ENCODE measurements at places on chromosomes 3 and 15. TPM values are rescaled to one million over a fixed set of nuclear protein-coding genes. Genes with fewer than 3 reads are reported as not detected.

GRCh38 chr3:136074546-136075170, 109.1 kb downstream of the PPP2R3A start:
- H3K36me3 ChIP-seq, result no peaks in the 10 kb centered on the region
- DNase-seq, result no peak
- no peak overlapping the region for H3K4me3 ChIP-seq
- no peaks in the 10 kb centered on the region for H3K27me3 ChIP-seq

GRCh38 chr3:111748132-111748531, 110.9 kb upstream of the PHLDB2 start:
- no peak overlapping the region for H3K4me3 ChIP-seq
- no peak for DNase-seq
- no peaks in the 10 kb centered on the region for H3K27me3 ChIP-seq
- H3K27ac ChIP-seq, result no peak overlapping the region
- H3K4me1 ChIP-seq, result no peaks in the 10 kb centered on the region

- DNase-seq, result no peak
- no peak overlapping the region for H3K4me3 ChIP-seq
- peak overlapping the region; percentile 96 for H3K27ac ChIP-seq
- peaks cover 73% of the 10 kb centered on the region for H3K4me1 ChIP-seq
- H3K27me3 ChIP-seq, result no peaks in the 10 kb centered on the region
Measured at GRCh38 chr3:11592445-11593298, 51.0 kb downstream of the VGLL4 start.

DNA sequence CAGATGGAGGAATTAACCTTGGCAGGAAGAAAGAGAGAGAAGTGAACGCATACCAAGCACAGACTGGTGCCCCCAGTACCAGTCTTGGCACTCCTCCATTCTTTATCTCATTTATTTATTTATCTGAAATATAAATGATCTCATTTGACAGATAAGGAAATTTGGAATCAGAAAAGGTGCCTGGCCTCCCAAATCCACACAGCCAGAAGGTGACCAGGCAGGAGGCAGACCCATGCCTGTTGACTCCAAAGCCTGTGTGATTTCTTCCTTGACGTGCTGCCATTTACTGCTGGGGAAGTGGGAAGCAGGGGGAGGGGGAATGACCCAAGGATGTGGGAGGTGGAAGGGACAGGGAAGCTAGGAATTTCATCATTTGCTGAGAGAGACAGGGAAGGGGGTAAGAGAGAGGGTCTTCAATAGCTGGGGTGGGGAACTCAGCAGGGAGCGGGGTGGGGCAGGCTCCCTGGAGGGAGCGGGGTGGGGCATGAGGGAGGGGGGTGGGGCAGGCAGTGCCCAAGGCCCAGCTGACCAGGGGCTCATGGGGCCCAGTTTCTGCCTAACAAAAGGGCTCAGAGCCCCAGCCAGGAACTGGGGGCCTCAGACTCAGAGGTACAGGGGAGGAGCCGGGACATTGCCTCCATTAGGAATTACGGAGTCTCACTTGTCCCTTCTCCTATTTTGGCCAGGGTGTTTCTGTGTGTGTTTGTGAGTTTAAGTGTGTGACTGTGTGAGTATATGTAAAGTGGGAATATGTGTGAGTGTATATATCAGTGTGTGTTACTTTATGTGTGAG, 63.0 kb downstream of the MINAR1 start:
- H3K4me1 ChIP-seq, result no peaks in the 10 kb centered on the region
- no peak for DNase-seq
- no peak overlapping the region for H3K4me3 ChIP-seq
- no peaks in the 10 kb centered on the region for H3K36me3 ChIP-seq
- peaks cover 15% of the 10 kb centered on the region for H3K27me3 ChIP-seq
- H3K27ac ChIP-seq, result no peak overlapping the region

DNA sequence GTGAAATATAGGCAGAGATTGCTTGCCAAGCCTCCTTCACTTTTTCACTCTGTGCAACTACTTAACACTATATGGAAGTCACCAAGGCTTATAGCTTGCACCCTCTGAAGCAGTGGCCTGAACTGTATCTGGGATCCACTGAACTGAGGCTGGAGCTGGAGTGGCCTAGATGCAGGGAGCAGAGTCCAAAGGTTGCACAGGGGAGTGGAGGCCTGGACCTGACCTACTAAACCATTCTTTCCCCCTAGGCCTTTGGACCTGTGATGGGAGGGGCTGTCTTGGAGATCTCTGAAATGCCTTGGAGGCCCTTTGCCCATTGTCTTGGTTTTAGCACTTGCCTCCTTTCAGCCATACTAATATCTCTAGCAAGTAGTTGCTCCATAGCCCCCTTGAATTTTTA, 57.5 kb downstream of the P2RY1 start:
- no peak overlapping the region for H3K27ac ChIP-seq
- DNase-seq, result no peak
- H3K4me3 ChIP-seq, result no peak overlapping the region
- H3K4me1 ChIP-seq, result no peaks in the 10 kb centered on the region
- no peaks in the 10 kb centered on the region for H3K27me3 ChIP-seq

DNA sequence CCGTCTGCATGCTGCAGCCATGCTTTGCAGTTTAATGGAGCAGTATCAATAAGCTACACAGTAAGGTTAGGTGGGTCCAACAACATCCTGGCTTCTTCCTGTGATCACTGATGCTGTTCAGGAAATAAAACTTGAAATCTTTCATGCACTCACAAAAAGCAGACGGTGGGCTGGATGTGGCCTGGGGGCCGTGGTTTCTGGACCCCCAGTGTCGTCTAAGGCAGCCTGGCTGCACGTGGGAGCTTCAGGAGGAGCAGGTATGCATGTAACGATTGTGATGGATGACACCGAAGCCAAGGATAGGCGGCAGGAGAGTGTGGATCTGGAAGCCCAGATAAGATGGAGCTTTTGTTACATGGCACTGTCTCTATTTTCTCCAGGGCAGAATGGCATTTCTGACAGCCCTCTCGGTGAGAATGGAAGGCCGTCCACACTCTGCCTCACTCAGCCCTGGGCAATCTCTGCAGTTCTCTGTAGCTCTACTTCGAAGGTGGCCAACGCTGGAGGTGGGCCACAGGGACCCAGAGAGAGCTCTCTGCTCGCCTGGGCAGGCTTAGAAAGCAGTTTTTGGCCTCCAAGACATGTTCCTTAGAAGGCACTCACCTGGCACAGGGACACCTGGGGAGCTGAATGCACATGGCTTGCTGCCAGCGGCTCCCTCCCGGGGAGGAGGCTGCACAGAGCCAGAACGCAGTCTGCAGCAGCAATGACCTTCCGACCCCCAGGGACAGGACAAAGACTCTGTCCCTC, 46.4 kb upstream of the IQSEC1 start:
- no peaks in the 10 kb centered on the region for H3K4me1 ChIP-seq
- no peak overlapping the region for H3K4me3 ChIP-seq
- no peak overlapping the region for H3K27ac ChIP-seq
- no peaks in the 10 kb centered on the region for H3K27me3 ChIP-seq
- no peak for DNase-seq
- no peaks in the 10 kb centered on the region for H3K36me3 ChIP-seq

The RASL12 gene
- total RNA-seq, result 0.67 TPM

DNA sequence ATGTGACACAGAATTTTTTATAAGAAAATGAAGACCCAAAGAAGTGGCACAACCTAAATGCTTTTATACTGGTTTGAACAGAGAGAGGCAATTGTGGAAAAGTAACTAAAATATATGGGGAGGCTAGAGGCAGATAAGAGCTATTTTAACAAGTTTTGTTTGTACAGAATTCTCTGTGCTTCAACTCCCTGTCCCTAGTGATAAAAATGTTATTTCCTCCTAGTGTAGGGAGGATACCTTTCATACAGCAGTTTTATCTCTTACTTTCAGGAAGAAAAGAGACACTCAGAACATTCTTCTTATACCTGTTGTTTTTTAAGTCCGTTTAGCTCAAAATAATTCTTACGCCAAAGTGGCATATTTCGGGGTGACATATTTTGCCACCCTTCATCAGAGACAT, 21.2 kb upstream of the ZNF639 start:
- no peak overlapping the region for H3K27ac ChIP-seq
- peaks cover 2% of the 10 kb centered on the region for H3K27me3 ChIP-seq
- H3K36me3 ChIP-seq, result no peaks in the 10 kb centered on the region

DNA sequence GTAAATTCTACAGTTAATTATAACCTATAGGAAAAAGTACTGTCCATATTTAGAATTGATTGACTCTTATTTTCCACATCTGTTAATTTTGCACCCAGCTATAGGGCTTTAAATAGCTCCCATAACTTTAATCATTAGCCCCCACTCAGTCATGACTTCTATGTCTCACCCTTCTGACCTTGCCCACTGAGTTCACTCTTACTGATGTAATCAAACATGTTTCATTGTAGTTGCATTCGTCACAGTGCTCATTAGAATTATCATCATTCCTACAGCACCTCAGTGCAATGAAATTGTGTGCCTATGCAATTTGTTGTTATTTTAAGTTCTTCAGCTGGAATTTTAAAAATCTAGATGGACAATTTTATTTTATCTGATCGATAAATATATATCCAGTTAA, 151.4 kb downstream of the TIGIT start:
- no peak overlapping the region for H3K4me3 ChIP-seq
- H3K36me3 ChIP-seq, result no peaks in the 10 kb centered on the region
- no peak for DNase-seq
- H3K27me3 ChIP-seq, result no peaks in the 10 kb centered on the region

GRCh38 chr3:27554706-27555105, 70.5 kb upstream of the SLC4A7 start:
- H3K4me1 ChIP-seq, result no peaks in the 10 kb centered on the region
- no peak for DNase-seq
- H3K36me3 ChIP-seq, result no peaks in the 10 kb centered on the region
- no peaks in the 10 kb centered on the region for H3K27me3 ChIP-seq

GRCh38 chr3:190429681-190430080, 20.0 kb downstream of the TMEM207 start:
- no peak overlapping the region for H3K27ac ChIP-seq
- no peak for DNase-seq
- H3K36me3 ChIP-seq, result no peaks in the 10 kb centered on the region
- no peak overlapping the region for H3K4me3 ChIP-seq
- H3K27me3 ChIP-seq, result no peaks in the 10 kb centered on the region

DNA sequence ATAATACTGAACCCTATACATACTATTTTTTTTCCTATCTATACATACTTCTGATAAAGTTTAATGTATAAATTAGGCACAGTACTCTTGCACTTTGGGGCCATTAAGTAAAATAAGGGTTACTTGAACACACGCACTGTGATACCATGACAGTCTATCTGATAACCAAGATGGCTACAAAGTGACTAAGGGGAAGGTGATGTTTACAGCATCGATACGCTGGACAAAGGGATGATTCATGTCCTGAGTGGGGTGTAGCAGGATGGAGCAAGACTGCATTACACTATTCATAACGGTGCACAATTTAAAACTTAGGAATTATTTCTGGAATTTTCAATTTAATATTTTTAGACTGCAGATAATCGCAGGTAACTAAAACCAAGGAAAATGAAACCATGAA, 30.0 kb upstream of the SLC2A2 start:
- DNase-seq, result no peak
- no peaks in the 10 kb centered on the region for H3K36me3 ChIP-seq
- H3K27me3 ChIP-seq, result peaks cover 5% of the 10 kb centered on the region
- no peak overlapping the region for H3K27ac ChIP-seq
- H3K4me3 ChIP-seq, result no peak overlapping the region

The DNAJA4 gene
- 11.1 TPM for total RNA-seq

GRCh38 chr15:36361351-36361870, 218.0 kb upstream of the CDIN1 start:
- H3K36me3 ChIP-seq, result no peaks in the 10 kb centered on the region
- no peak overlapping the region for H3K27ac ChIP-seq
- no peak for DNase-seq
- H3K4me3 ChIP-seq, result no peak overlapping the region
- no peaks in the 10 kb centered on the region for H3K27me3 ChIP-seq

- H3K27ac ChIP-seq, result no peak overlapping the region
- no peaks in the 10 kb centered on the region for H3K36me3 ChIP-seq
- no peaks in the 10 kb centered on the region for H3K27me3 ChIP-seq
- no peak overlapping the region for H3K4me3 ChIP-seq
Measured at GRCh38 chr3:18378218-18378617, 46.9 kb downstream of the SATB1 start.

DNA sequence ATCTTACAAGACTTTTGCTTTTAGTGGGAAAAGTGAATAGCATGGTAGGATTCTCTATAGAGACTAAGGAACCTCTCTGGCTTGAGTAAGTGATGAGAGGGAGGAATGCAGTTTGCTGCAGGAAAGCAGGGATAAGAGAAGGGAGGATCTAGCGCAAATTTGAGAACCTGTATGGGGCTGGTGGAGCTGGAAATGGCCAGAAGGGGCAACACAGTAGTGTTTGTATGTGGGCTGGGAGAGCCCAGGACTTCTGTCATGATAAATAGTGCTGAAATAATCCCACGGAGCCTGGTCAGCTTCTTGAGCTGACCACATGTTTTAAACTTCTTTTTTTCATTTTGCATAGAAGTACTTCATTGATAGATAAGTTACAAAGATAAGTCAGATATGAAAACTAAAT, 11.2 kb upstream of the SHC4 start:
- H3K36me3 ChIP-seq, result no peaks in the 10 kb centered on the region
- H3K27ac ChIP-seq, result no peak overlapping the region
- DNase-seq, result no peak
- H3K4me1 ChIP-seq, result peaks cover 6% of the 10 kb centered on the region

- H3K27me3 ChIP-seq, result no peaks in the 10 kb centered on the region
- DNase-seq, result no peak
- no peaks in the 10 kb centered on the region for H3K36me3 ChIP-seq
- no peak overlapping the region for H3K4me3 ChIP-seq
- no peak overlapping the region for H3K27ac ChIP-seq
Measured at GRCh38 chr3:86731501-86731901, 259.4 kb downstream of the VGLL3 start.

- DNase-seq, result no peak
- H3K27me3 ChIP-seq, result no peaks in the 10 kb centered on the region
- no peak overlapping the region for H3K4me3 ChIP-seq
- H3K27ac ChIP-seq, result no peak overlapping the region
- no peaks in the 10 kb centered on the region for H3K36me3 ChIP-seq
Measured at GRCh38 chr3:47485812-47486211, 10.1 kb upstream of the SCAP start.

DNA sequence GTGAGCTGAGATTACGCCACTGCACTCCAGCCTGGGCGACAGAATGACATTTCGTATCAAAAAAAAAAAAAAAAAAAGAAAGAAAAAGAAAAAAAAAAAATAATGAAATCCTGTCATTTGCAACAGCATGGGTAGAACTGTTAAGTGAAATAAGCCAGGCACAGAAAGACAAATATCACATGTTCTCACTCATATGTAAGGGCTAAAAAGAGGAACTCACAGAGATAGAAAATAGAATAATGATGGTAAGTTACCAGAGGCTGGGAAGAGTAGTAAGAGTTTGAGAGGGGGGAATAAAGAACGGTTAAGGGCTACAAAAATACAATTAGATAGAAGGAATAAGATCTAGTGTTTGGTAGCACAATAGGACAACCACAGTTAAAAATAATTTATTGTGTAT, 19.7 kb downstream of the DENND6A start:
- H3K36me3 ChIP-seq, result no peaks in the 10 kb centered on the region
- no peaks in the 10 kb centered on the region for H3K4me1 ChIP-seq
- H3K4me3 ChIP-seq, result no peak overlapping the region

DNA sequence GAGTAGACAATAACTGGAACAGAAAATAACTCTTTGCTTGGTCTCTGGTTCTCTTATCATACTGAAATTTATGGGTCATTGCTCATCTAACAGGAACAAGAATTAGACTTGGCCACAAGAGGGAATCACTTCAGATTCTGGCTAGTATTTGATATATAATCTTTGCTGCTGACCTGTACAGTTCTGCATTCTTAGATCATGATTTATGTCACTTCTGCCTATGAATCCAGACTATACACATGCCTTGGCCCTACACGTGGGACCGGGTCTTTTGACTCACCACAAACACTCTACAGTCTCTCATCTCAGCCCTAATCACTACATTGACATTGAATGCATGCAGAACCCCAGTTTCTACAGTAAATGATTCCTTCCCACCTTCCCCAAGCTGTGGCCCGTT, 162.5 kb upstream of the SOX2 start:
- H3K36me3 ChIP-seq, result no peaks in the 10 kb centered on the region
- no peak for DNase-seq
- H3K4me3 ChIP-seq, result no peak overlapping the region
- no peaks in the 10 kb centered on the region for H3K27me3 ChIP-seq
- H3K4me1 ChIP-seq, result no peaks in the 10 kb centered on the region

The SNRPA1 gene
- total RNA-seq, result 98.0 TPM
